ENCODE measurements at places on chromosomes 1 and 21.

DNA sequence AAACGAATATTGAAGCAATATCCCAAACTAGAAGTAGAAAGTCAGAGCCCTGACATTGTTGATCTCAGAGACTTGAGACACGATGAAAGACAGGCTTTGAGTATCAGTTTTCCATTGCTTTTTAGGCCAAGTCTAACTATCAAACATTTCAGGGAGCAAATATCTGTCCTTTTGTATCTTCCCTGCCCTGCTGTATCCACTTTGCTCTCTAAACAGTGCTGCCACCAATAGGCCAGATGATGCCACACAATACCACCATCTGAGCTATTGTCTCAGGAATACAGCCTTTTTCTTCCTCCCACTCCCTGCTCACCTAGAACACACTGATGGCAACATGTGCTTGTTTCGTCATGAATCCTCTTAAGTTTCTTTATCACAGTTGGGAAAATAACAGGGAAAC is 62.6 kb upstream of the SPAG17 start:
- no peak for DNase-seq

GRCh38 chr21:44331650-44332307 is 7.4 kb downstream of the CFAP410 start:
- peak; percentile 56 for DNase-seq

GRCh38 chr1:8423692-8424538 is 106.0 kb downstream of the SLC45A1 start:
- peak; percentile 66 for DNase-seq

- no peak for DNase-seq
These were observed 15.2 kb downstream of the WLS start for GRCh38 chr1:68217060-68217554.

DNA sequence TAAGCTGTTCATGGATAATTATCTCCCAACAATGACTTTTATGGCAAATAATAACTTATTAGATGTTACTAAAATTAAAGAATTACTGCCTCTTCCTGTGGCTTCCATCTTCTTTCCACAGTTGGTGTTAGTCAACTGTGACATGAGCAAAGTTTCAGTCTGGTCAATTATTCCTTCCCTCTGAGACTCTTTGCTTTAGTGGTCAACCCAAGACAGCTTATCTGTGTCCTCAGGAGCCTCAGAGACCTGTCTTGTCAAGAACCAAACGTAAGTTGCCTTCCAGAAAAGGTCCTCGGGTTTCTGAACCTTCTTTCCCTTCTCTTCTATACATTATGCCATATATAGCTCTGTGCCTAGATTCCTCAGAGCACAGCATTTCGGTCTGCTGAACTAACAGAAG is 263.2 kb upstream of the ZP4 start:
- no peak for DNase-seq

DNA sequence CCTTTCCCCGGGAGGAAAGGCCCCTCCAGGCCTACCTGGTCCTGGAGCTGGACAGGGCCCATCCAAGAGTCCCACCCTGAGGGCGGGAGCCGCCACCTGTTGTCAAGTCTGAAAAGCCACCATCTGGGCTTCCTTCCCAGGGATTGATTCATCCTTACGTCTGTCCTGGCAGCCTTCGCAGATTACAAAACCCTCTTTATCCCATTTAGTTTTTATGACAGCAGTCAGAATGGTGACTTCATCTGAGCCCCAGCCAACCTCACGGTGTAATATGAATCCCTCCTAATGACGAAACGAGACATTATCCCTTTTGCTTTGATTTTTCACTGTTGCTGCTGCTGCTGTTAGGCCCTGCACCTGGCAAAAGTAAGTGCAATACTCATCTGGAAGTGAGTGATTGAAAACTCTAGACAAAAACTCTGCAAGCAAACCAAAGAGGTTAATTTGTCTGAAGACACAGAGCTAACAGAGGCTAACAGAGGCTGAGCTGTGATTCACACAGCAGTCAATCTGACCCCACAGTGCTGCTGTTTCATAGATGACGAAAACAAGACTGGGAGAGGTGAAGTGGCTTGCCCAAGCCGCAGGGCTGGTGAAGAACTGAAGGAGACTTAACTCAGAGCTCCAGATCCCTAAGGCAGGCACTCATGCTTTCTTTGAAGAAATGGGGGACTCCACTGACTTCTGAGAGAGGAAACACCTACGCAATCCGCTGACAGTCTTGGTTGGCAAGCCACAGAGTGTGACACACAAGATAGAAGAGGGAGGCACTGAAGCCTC is 30.0 kb upstream of the S100A7 start:
- peak; percentile 90 for DNase-seq

- peak; percentile 67 for DNase-seq
These were observed 12.9 kb downstream of the KIAA2013 start for GRCh38 chr1:11913291-11913690.

DNA sequence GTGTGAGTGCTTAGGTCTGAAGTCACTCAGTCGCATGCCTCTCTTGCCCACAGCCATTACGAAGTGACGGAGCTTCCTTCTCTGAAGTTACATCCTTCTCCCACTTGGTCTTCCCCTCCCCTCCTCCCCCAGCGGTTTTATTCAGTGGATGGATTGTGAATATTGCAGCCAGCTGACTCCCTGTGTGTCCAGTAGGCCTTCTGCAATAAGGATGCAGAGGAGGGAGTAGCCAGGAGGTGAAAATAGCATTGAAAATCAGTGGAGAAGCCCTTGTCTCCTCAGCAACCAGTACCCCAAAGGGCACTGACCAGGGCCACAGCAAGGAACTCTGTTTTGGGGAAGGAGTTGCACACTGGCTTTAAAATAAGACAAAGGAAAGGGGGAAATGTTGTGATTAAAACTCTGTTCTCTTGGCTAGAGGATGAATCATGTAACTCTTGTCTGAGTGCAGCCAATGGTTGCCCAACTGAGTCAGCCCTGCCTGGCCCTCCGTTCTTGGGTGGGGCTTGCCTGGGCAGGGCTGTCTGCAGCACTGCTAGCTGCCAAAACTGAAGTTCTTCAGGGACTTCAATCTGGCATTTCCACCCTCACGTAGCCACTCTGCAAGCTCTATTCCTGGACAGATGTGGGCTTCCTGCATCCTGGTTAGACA is 4.3 kb downstream of the S100A10 start:
- peak; percentile 85 for DNase-seq

DNA sequence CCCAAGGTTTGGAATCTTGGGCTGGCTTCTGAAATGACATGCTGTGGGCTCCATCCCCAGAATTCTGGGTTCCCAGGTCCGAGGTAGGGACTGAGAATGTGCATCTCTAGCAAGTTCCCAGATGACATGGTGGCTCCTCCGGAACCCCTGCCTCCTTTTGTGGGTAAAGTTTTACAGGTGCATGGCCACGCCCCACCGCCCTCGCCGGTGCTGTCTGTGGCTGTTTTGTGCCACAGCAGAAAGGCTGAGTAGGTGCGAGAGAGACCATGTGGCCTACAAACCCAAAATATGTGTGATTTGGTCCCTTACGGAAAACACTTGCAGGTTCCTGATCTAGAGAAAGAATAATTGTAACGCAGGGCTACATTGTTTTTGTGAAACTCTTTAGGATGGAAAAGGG is 30.9 kb downstream of the SKI start:
- no peak for DNase-seq

- no peak for DNase-seq
These were observed 25.9 kb upstream of the SNRPE start for GRCh38 chr1:203835476-203835875.

DNA sequence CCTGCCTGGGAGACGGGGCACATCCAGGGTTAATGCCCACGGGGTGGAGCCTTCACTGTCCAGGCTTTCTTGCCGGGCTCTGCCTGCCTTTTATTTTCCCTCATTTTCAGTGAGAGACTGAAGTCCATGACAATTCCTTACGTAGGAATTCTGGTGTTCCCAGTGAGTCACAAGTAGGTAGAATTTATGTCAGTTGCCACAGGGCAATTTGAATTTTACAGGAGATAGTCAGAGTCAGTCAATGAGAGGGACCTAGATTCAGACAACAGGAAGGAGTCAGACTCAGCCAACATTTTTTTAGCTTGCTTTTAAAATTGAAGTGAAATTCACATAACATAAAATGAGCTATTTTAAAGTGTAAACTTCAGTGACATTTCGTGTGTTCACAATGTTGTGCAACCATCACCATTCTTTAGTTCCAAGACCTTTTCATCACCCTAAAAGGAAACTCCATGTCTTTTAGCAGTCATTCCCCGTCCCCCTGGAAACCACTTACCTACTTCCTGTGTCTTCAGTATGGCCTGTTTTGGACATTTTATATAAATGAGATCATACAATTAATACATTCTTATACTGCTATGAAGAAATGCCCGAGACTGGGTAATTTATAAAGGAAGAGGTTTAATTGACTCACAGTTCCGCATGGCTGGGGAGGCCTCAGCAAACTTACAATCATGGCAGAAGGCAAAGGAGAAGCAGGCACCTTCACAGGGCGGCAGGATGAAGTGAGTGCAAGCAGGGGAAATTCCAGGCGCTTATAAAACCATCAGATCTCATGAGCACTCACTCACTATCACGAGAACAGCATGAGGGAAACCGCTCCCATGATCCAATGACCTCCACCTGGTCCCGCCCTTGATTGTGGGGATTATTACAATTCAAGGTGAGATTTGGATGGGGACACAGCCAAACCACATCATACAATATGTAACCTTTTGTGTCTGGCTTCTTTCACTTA is 14.6 kb downstream of the AJAP1 start:
- DNase-seq: peak; percentile 1

DNA sequence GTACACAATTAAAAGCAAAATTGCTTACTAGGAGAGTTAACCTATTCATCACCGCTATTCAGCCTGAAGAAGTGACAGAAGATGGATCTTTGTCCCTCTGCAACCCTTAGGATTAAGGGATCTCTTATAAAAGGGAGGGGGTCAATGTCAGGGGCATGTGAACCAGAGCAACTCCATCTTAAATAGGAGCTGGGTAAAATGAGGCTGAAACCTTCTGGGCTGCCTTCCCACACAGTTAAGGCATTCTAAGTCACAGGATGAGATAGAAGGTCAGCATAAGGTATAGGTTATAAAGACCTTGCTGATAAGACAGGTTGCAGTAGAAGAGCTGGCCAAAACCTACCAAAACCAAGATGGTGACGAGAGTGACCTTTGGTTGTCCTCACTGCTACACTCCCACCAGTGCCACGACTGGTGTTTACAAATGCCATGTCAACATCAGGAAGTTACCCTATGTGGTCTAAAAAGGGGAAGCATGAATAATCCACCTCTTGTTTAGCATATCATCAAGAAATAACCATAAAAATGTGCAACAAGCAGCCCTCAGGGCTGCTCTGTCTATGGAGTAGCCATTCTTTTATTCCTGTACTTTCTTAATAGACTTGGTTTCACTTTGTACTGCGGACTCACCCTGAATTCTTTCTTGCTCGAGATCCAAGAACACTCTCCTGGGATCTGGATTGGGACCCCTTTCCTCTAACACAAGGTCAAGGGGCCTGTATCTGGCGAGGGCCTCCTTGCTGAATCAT is 35.3 kb upstream of the NEK2 start:
- DNase-seq: no peak

- peak; percentile 96 for DNase-seq
These were observed at the start of gene SH2D5 for GRCh38 chr1:20732588-20733359. Gene SH2D5 (minus strand): TSS chr1:20732703. CDS start chr1:20728044, 4,659 bp downstream.

- no peak for DNase-seq
These were observed 60.8 kb downstream of the COL18A1 start for GRCh38 chr21:45465611-45466329.

DNA sequence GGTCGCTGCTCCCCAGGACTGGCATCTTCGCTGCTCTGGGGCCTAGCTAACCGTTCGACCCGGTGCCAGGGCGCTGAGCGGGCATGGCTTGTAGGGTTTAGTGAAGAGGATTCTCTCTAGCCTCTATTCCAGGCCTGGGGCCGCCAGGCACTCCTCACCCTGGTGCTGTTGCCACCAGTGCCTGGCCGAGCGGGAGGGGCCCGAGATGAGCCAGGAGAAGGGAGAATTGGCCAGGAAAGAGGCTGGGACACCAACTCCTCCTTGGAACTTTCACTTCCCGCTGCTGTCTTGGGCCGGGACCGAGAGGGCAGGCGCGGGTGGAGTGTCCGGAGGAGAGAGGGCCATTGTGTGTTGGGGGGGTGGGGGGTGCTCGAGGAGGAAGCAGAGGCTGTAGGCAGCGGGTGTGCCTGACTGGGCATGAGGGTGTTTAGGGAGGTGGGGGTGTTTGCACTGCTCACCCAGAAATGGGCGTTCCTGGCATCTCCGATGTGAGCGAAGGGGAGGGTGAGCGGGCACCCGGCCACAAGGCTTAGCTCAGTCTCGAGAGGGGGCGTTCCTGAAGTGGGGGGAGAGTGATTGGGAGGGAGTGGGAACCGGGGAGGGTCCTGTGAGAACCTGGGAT is 772 bp downstream of the ADAM15 start:
- no peak for DNase-seq

DNA sequence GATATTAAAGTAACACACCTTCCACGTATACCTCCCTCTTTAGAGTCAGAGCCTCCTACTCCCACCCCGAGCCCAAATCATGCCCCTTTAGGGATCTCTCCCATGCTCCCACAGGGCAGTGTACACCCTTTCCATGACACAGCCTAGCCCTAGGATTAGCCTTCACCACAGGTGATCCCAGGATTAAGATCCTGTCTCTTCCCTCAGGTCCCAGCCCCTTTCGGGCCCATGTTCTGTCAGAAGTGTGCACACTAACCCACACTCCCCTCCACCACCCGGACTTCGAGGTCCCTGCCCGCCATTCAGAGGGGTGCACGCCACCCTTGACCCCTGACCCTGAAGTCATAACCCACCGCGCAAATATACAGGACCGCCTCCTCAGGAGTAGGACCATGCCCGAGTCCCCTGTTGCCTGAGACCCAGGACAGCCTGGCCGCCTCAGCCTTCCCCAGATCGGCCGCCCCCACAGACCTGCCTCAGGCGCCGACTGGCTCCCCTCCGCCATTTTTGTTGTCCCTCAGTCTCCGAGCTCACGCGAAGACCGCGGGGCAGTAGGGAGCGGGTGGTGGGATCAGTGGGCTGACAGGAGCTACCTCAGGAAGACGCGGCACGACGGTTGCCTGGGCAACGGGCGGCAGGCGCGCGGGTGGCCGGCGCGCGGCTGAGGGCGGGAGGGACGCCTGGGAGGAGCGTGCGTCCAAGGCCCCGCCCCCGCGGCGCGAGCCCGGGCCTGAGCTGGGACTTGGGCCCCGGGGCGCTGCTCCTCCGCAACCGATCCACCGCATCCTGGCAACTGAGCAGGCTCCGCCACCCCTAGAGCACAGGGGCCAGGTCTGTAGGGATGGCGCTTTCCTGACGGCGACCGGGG is at the start of gene AGBL4:
AGBL4 (minus strand) TSS at position 663 of the 868 bp plus-strand sequence.
- no peak for DNase-seq

DNA sequence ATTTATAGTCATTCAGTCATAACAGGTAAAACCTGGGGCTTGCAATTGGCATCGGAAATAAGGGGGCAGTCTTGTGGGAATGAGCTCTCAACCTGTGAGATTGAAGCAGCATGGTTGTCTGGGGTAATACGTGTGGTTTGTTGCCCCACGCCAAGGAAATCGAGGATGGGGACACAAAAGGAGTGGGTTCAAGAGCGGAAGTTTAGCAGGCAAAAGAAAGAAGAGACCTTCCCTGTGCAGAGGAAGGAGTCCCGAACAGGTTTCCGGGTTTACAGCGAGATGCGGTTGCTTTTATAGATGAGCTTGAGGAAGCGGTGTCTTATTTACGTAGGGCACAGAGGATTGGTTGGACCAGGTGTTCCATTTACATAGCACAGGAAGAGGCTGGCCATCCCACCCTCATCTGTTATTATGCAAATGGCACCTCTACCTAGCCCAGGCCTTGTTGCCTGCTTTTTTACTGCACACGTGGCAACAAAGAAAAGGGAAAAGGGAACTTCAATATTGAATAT is 37.3 kb downstream of the IFNAR1 start:
- DNase-seq: no peak

- DNase-seq: no peak
These were observed 5.6 kb downstream of the PDZK1IP1 start for GRCh38 chr1:47184090-47184821.

GRCh38 chr1:205359771-205360565 is 3.2 kb upstream of the KLHDC8A start:
- DNase-seq: no peak

- peak; percentile 10 for DNase-seq
These were observed at the start of gene PRDM16 for GRCh38 chr1:3068564-3069431. Gene PRDM16 (plus strand): TSS chr1:3069203. CDS start chr1:3069260, 57 bp downstream.
